Renal cortex interstitium (tissue), 15 donors: ENCODE measurements at places on chromosomes 2 and 18. TPM values are rescaled to one million over a fixed set of nuclear protein-coding genes. Genes with fewer than 3 reads are reported as not detected.

Gene B3GNT7
- polyA plus RNA-seq, result 3.4 TPM

Gene LRATD1
- 23.4 TPM for polyA plus RNA-seq

Gene MAP3K19
- polyA plus RNA-seq, result 0.14 TPM

Gene GPR155
- 9.5 TPM for polyA plus RNA-seq

Gene AGXT
- not detected for polyA plus RNA-seq

Gene NEU2
- not detected for polyA plus RNA-seq

Gene EDAR
- 2.9 TPM for polyA plus RNA-seq

Gene ACMSD
- 43.0 TPM for polyA plus RNA-seq
